ENCODE measurements at places on chromosomes 1 and 21.

DNA sequence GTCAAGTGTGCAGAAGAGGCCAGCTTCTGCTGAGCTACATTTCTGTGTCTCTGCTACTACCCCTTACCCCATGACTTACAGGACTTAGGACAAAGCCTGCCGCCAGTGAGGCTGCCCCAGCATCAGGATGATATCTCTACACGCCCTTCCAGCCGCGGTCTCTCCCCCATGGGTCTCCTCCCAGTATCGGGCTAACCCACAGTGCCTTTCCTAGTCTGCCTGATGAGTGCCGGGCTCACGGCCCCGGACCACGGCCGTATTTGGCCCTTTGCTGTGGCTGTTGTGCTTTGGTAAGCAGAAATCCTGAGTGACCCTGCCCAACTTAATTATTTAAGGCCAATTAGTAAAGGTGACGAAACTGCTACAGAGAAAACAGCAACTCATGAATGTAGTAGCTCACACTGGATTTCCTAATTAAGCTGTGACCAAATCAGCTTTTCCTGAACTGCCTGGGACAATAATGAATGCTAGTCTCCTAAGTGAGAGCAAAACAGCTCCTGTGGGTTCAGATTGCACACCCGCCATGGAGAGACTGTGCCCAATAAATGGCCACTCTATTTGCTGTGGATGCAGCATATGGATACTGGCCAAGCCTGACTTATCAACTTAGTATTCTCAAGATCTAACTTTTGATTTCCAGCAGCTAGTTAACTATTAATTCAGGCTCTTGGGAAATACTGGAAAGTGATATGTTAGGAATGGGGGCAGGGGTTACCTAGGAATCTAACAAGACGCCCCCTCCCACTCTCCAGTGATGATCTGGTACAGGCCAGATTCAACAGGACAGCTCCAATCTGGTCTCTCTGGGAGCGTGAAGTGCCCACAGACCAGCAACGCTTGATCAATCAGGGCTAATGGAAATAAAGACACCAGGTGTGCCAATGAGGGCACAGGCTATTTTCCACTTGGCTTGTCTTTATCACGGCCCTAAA, 123.3 kb upstream of the IFFO2 start:
- DNase-seq = no peak

DNA sequence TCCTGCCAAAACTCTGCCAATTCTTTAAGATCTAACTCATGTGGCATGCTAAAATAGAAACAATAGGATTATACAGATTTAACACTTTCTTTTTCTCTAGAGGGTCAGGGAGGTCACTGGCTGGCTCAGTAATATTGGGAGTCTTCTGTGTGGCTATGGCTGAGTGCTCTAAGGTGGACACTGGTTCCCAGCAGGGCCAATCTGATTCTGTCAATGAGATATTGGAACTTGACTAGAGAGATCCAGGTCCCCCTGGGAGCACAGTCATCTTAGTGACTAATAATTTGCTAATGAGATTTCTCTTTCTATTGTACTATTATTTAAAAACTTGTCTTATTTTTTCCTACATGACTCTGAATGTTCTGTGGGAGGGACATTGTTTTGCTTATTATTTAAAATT, 69.1 kb upstream of the ZP4 start:
- no peak for DNase-seq

- DNase-seq = no peak
Observed at GRCh38 chr1:219550201-219550600, 62.7 kb downstream of the ZC3H11B start.

- no peak for DNase-seq
Observed at GRCh38 chr1:89519779-89520358, 4.8 kb upstream of the LRRC8B start.

GRCh38 chr1:219358080-219358479, 184.4 kb downstream of the LYPLAL1 start:
- DNase-seq = no peak

GRCh38 chr21:18384771-18385170, 18.8 kb downstream of the TMPRSS15 start:
- DNase-seq = peak; percentile 20

GRCh38 chr1:33237579-33237978, 18.7 kb upstream of the ZNF362 start:
- DNase-seq = no peak

- no peak for DNase-seq
Observed at GRCh38 chr1:108043707-108044106, 78.7 kb upstream of the VAV3 start.

DNA sequence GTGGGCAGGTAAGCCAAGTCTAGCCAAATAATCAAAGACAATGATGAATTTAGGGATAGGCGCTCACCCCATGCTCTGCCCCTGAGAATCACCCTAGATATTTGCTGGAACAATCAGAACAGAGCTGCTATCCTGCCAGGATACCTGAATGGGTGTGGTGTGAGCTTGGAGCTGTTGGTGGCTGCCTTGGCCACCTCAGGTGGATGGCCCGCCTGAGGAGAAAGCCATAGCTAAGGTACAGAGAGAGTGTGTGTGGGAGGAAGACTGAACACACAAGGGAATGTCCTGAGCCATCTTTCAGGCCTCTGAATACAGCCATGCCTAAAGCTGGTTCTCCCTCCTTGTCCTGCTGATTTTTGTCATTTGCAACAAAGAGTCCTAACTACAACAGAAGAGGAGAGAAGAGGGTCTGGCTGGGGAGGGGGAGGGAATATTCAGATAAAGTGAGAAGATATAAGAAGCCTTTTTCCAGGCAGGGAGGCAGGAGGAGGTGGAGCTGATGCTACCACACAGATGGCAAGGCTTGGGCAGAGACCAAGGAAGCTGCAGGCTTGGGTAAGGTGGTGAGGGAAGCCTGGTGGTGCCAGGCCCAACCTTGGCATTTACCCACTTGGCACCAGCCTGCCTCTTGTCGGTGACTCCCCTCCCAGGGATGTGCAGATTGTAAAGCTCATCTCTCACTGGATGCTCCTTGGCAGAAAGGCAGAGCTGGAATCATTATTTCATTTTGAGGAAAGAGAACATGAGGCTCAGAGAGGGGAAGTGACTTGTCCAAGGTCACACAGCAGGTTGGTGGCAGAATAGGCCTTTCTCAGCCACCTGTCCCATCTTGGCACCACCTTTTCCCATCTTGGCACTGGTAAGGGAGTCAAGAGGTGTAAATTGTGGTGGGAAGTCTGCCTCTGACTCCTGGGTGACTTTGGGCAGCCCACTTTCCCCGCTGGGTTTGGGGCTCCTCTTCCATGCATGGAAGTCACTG, 49.7 kb downstream of the NKAIN1 start:
- DNase-seq = no peak

GRCh38 chr1:48878191-48878940, 101.7 kb upstream of the BEND5 start:
- DNase-seq = no peak

GRCh38 chr1:202075389-202075788, 47.3 kb upstream of the GPR37L1 start:
- no peak for DNase-seq

- no peak for DNase-seq
Observed at GRCh38 chr1:155123801-155124200, 3.9 kb upstream of the EFNA1 start.

- DNase-seq = no peak
Observed at GRCh38 chr1:57258557-57259325, 165.1 kb downstream of the DAB1 start.

- DNase-seq = no peak
Observed at GRCh38 chr1:24640288-24640687, 2.8 kb upstream of the SRRM1 start.

DNA sequence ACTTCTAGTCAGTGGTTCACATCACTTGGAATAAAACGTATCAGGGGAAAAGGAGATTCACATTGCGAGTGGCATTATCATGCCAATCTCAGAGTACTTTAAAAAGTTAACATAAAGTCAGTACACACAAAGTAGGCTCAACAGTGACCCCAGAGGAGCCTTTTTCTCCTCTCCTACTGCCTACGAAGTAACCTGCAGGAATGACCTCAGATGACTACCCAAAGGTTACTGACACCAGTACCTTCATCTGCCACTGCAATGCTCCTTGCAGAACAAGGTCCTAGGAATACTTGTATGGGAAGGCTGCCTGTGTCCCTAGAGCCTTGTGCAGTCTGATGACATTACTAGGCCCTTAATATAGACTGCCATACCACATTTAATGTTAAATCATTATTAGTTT, 389.8 kb upstream of the LYPLAL1 start:
- no peak for DNase-seq

- no peak for DNase-seq
Observed at GRCh38 chr1:44819608-44820327, 11.4 kb downstream of the BTBD19 start.

GRCh38 chr1:242245255-242245654, 246.4 kb upstream of the MAP1LC3C start:
- DNase-seq = no peak

- no peak for DNase-seq
Observed at GRCh38 chr1:29811247-29811646, 574.9 kb downstream of the PTPRU start.

GRCh38 chr1:162709870-162710269, 77.6 kb downstream of the DDR2 start:
- DNase-seq = no peak

DNA sequence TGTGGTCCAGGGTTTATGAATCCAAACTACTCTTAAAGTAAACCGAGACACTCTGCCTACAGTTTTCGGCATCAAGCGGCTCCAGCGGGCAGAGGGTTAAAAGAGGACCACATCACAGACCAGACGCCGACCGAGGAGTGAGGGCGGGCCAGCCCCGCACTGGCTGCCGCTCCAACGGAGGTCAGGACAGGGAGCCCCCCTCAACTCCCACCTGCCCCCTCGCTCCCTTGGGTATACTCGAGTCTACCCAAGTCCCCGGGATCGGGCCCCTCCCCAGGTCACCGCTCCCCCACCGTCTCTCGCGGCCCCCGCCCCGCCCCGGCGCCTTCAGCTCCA, 312 bp downstream of the ARNT start:
- no peak for DNase-seq

DNA sequence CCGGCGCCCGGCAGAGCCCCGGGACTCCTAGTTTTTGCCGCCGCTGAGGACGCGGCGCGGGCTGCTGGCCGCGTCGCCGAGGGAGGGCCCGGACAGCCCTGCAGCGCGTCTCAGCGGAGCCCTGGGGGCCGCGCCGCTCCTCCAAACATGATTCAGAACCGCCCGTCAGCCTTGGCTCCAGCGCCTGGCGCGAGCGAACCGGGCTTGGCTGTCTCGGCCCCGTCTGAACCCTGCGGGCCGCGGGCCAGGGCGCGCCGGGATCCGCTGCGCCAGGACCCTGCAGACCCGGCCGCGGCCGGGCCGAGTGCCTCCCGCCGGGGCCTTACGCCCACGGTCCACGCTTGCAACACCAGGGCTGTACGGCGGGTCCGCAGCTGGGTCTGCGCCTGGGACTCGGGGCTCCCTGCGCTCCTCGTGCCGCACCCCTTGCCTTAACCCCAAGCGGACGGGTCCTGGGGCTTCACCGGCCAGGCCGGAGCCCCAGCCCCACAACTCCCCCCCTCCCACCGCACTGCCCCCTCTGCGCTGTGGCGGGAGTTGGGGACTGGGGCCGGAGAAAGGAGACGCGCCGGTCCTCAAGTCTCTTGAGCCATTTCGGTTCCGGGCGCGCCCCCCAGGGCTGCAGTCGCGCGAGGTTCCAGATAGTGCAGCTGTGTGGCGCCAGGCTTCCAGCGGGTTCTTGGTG, 48.4 kb upstream of the CD34 start:
- DNase-seq = no peak

GRCh38 chr1:170576980-170577379, 45.0 kb downstream of the GORAB start:
- no peak for DNase-seq

DNA sequence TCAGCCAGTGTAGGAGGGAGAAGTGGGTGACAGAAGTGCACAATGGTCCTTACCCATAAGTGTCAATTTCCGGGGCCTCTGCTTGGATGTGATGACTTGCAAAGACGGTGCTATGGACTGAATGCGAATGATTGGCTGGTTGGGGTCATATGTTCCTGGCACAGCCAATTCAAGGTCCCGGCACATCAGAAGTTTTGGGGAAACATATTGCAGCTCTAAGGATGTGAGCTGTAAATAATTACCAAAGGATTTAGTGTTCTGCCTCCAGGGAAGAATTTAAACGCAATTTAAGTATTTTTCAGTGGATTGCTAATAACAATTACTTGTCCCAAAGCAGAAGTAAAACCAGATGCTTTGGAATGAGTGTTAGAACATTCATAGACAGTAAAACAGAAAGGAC, 26.9 kb upstream of the EXOSC10 start:
- no peak for DNase-seq

- DNase-seq = no peak
Observed at GRCh38 chr1:66176012-66176715, 357.8 kb upstream of the SGIP1 start.

Measured in NCI-H1417 treated with DMSO at 0.1 percent for 48 hours (cell line).